Fibroblast of the conjunctiva (primary cell): ENCODE measurements at places on chromosomes 6 and 20.

DNA sequence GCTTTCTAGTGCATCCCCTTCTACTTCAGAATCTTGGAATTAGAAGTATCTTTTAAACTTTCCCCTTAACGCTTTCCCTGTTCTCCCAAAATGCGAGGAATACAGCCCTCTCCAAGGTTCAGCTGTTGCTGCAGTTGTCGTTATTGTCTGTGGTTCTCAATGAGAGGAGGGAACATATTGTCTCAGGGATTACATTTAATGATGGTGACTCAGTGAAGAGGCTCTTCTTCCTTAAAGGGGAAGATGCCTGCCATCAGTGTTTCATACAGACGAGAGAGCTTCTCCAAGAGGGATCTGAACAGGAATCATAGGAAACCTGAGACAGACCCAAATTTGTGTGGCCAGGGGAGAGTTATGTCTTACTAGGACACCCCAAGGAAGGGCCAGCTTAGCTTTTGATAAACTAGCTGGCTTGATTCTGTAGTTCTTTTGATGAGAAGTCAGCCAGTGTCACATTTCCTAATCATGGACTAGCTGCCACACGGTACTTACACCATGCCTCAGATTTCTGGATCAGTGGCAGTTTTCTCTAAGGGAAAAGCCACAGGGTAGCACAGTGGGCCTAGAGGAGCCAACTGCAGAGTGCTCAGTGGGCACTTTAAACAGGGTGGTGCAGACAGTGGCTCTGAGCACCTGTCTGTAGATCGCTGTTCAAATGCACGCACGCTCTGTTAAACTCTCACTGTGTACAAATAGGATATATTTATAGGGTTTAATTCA, 59.7 kb upstream of the TMEM181 start:
- DNase-seq, result no peak

DNA sequence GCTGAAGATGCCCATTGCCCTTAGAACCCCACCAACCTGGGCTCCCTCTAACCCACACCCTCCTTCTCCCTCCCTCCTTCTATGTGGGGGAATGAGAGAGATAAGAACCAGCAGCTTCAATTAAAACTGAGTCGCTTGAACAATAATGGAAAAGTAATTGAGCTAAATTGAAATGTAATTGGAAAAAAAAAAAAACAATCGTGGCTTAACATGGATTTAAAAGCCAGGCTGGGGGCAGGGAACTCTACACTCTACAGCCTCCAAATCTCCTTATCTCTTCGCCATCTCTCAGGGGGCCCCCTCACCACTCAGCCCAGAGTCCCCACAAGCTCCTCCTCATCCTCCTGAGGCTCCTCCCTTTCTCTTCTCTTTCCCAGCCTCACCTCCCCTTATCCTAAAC, 83.2 kb downstream of the MDGA1 start:
- DNase-seq, result no peak

- DNase-seq, result no peak
Observed at GRCh38 chr20:42957018-42957703, 232.5 kb downstream of the PTPRT start.

- DNase-seq, result no peak
Observed at GRCh38 chr20:20130399-20130798, 78.1 kb downstream of the CFAP61 start.

DNA sequence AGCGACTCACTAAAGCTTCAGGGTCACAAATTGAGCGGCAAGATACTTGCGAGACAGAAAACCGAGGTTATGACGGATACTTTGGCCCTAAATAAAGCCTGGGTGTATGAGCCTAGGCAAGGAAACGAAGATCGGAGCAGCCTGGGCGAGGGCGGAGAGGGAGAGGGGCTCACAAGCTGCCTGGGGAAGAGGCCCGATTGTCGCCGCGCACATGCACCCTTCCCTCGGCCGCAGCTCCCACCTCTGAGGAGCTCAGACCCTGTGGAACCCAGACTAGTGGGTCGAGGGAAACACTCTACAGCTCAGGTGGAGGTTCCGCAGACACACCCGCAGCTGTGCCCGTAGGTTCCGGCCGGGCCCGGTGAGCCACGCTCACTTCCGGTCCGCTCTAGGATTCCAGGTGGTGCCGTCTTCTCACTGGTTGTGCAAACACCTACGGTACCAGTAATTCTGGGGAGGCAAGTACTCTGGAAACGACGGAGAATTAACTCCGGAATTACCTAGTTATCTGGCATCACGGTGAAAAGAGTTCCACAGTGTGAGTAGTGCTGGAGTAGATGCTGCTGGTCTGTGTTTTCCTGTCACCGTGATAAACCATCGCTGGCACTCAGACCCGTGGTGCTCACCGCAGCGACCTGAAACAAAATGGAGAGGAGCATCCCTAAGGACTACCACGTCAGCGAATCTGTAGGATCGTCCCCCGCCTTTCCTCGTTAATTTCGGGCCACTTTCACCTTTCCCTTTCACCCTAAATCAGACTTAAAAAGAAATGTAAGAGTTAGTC, 61.5 kb downstream of the GPX5 start:
- DNase-seq, result no peak

- no peak for DNase-seq
Observed at GRCh38 chr20:22063753-22064152, 358.3 kb downstream of the PAX1 start.

DNA sequence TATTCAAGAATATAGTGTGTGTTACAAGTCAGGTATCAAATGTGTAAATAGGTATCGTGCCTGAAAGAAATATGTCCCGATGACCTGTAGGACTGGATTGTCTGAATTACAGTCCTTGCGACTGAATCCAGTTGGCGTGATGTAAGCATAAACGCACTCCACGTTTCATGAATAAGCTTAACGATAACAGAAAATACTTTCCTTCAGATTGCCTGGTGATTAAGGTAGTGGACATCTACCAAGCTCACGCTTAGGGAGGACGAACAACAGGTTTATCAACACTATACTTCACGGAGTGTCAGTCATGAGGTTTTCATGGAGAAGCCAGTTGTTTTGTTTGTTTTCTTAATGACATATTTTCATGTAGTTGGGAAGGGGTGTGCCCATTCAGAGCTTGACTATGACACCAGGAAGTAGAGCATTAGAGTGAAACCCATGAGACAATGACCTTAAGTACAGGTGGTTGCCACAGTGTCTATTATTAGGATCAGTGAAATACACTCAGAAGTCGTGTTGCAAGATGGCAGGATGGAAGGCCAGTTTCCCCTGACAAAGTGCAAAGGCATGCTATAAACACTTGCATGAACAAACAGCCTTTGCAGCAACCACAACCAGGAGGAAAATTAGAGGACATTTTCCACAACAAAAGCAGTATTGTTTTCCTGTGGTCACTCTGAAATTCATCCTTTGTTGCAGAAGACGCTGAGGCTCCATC, 305.8 kb upstream of the PRDM1 start:
- DNase-seq, result no peak

DNA sequence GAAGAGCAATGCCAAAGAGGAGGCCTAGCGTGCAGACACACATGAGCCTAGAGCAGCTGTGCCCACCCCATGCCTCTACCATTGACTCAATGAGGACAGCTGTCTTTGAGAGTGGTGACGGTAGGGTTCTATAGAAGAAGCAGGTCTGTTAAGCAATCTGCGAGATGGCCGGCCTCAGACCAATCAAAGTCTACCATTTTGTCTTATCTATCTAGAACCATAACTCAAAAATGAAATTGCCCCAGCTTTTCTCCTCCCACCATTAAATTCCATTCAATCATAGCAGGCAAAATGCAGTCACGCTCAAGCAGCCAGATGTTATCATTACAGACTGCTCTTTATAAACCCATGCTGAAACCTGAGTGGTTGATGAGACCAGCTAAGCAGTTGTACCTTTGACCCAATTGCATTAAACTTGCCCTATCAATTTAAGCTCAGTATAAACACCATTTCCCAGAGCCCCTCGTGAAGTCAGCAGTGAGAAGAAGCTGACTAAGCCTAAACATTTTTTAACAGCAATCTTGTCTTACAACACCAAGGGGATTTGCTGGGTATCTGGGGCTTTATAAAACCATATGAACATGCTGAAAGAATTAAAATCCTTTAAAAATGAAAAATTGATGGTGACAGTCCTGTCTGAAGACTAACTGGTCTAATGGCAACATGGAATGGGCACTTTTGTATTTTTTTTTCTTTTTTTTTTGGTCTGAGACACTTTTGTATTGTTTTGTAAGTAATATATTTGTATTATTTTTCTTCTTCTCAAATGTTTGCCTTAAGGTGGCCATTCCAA, 57.5 kb downstream of the FOXC1 start:
- DNase-seq, result peak; percentile 40

DNA sequence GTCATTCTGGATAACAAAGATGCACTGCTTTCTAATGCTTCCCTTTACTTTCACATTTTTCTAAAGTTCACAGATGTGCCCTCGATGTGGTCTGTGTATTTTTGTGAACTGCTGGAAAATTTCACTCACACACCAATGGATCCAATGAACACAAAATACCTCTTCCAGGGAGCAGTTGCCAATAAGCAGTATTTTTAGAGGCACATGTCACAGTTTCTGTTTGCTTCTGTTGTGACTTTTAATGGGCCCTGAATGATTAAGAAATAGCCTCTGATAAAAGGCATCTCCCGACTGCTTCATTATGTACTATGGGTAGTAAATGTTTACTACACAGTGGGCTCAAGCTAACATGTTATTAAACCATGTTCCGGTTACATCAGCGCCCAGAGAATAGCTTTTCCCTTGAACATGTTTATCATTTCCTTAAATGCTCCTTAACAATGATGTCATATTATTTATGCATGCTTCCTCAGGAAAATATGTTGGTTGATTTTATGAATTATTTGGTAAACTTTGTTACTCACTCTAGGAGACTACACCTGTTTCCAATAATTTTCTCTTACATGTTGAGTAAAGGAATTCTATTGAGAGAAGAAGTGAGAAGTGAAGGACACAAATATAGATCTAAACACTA, 188.0 kb downstream of the KCNQ5 start:
- no peak for DNase-seq

- no peak for DNase-seq
Observed at GRCh38 chr20:19747903-19748302, 10.2 kb upstream of the RIN2 start.

- no peak for DNase-seq
Observed at GRCh38 chr20:32569380-32570305, 15.5 kb downstream of the NOL4L start.

DNA sequence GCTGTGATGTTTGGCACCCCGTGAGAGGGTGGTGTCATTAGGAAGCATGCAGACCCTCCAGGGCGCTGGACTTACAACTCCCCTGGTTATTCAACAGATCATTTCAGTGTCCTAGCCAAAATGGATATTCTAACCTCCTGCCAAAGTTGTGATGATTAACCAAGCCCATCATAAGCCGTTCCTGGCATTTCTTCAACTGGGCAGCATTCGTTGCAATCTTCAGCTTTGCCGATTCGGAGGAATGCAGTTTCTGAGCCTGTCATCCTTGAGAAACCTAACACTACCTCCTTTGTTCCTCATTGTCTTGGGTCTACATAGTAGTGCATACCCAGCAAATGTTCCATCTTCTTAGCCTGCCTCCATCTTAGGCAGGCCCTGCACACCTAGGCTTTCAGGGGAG, 79.2 kb upstream of the MAP3K4 start:
- DNase-seq, result no peak

- DNase-seq, result no peak
Observed at GRCh38 chr6:20565342-20565741, 31.1 kb downstream of the CDKAL1 start.
